ENCODE measurements at places on chromosomes 7 and 10.

GRCh38 chr10:38072552-38072951, 21.6 kb upstream of the ZNF37A start:
- no peak for DNase-seq

DNA sequence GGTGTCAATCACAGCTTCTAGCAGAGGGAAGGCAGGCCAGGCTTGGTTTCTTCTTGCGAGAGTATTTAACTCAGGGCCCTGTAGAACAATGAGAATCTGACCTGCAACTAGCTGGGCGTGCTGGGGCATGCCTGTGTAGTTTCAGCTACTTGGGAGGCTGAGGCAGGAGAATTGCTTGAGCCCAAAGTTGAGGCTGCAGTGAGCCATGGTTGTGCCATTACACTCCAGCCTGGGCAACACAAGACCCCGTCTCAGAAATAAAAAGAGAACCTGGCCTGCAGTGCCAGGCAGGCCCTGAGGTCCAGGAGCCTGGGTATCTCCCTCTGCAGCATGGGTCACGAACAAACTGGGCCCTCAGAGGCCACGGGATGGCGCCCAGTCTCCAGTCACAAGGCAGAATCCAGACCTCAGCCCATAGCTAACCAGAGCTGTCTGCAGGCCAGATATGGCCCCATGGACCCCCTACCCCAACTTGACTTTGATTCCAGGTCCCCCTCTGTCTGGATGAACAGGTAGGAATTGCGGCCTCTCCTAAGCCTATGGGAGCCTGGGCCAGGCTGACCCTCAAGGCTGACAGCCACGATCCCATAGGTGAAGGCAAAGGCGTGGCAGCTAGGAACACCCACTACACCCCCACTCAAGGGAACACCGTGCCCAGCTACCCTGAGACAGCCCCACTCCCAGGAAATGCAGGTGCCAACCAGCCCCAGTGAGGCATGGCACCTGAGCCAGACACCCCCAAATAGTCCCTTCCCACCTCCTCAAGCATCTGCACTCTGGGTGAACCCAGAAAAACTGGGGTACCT, 102.7 kb upstream of the TNRC18 start:
- no peak for DNase-seq

DNA sequence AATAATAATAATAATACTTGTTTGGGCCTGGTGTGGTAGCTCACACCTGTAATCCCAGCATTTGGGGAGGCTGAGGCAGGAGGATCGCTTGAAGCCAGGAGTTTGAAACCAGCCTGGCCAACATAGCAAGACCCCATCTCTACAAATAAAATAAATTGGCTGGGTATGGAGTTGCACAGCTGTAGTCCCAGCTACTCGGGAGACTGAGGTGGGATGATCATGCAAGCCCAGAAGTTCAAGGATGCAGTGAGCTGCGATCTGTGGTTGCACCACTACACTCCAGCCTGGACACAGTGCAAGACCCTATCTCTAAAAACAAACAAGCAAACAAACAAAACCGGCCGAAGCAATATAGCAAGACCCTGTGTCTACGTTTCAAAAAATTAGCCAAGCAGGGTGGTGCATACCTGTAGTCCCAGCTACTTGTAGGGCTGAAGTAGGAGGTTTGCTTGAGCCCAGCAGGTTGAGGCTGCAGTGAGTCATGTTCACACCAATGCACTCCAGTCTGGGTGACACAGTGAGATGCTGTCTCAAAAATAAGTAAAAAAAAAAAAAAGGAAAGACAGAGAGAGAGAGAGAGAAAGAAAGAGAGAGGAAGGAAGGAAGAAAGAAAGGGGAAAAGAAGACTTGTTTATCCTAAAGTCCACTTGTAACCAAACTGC, 85.6 kb upstream of the KDM7A start:
- no peak for DNase-seq

DNA sequence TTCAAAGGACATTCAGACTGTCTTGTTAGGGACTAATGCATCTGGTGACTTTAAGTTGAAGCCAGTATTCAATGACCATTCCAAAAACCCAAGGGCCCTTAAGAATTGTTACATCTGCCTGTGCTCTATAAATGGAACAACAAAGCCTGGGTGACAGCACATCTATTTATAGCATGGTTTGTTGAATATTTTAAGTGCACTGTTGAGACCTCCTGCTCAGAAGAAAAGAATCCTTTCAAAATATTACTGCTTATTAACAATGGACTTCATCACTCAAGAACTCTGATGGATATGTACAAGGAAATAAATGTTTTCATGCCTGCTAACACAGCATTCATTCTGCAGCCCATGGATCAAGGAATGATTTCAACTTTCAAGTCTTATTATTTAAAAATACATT, 33.1 kb upstream of the CYP26C1 start:
- DNase-seq = no peak

GRCh38 chr10:58453105-58453504, 59.6 kb upstream of the BICC1 start:
- no peak for DNase-seq

DNA sequence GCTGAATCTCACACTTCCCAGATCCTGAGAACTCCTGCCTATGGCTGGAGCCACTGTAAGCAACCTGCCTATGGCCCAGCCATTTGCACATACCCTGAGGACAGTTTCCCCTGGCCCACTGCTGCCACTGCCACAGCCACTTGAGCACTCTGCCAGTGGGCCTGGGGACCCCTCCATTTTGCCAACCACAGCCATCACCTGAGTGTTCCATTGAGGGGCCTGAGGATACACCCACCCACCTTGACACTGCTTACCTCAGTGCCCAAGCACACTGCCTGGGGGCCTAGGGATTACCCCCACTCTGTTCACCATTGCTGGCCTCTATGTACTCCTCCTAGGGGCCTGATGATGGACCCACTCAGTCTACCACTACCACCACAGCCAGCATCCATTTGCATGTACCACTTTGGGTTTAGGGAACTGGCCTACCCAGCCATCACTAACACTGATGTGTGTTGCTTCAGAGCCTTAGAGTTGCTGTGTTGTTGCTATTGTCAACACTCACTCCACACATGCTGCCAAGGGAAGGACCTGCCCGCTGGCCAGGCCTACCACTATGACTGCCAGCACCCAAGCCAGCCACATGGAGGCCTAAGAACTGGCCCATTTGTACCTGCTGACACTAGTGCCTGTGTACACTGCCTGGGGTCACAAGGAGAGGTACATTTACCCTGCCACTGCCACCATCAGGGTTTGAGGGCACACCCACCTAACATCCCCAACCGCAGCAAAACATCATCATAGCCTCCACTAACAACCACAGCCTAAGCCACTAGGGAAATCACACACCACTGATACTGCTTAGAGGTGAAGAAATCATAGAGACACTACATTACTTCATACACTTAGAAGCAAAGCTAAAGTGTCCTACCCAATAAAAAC, 45.9 kb upstream of the ANTXRL start:
- DNase-seq = no peak

GRCh38 chr7:138126928-138127327, 50.7 kb downstream of the AKR1D1 start:
- DNase-seq = no peak

GRCh38 chr7:95960706-95961244, 188.4 kb downstream of the DYNC1I1 start:
- no peak for DNase-seq

DNA sequence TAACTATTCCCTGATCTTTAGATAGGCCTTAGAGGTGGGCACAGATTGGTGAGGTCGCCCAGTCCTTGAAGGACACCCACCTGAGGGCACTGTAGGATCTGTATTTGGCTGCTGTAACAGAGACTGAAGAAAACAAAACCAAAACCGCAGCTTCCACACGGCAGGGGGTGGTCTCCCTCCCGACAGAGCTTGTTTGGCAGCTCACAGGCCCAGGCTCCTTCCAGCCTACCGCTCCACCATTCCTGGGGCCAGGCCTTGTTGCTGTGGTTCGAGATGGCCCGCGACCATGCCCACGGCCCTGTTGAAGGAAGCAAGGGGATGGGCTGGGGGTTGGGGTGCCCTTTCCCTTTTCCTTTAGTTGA, 30.4 kb downstream of the ZNF783 start:
- DNase-seq = no peak

DNA sequence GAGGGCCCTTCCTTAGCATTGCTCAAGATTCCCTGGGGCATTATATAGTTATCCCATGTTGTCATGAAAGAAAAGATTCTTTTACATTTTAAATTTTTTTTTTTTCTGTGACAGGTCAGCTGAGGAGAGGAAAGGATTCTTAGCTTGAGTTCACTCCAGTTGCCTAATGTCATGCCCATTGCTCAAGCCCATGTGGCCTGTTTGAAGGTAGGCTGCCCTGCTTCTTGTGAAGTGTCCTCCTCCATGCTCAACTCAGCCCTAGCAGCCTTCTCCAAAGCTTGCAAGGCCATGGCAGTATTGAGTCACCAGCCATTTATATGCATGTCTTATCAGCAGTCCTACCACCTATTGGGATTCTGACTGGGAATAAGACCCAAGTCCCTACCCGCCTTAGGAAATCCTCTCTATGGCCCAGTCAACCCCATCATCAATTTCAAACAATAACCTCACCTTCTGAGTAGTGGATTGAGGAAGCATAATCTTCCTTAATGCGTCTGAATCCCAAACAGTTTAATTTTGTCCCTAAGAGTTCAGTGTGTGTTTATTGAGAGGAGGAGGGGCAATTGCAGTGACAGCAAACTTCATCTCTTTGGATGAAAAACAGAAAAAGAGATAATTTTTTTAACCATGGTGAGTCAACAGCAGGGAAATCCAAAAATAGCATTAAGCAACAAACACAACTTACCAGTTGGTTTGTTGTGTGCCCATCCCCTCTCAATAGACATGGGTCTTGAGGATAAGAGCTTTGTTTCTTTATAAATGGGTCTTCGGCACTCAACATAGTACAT, 38.6 kb upstream of the WASL start:
- no peak for DNase-seq

GRCh38 chr7:53068673-53069072, 33.2 kb downstream of the POM121L12 start:
- no peak for DNase-seq

GRCh38 chr10:29839826-29840515, 205.2 kb upstream of the SVIL start:
- DNase-seq = no peak

DNA sequence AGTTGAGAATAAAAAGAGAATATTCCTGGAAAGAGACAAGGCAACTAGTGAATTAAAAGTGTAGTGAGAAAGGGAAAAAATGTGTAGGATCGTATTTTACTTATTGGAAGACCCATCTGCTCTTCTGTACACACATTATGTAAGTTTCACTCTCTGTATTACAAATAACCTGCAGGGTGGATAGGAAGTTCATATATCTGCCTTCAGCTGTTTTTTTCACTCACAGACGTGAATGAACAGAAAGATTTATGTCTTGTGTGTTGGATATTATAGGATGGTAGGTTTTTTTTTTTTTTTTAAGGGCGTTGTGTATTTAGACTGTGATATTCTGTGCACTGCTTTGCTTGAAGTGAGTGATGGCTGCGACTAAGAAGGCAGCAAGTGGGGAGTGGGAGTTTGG, 266.5 kb downstream of the AUTS2 start:
- no peak for DNase-seq

DNA sequence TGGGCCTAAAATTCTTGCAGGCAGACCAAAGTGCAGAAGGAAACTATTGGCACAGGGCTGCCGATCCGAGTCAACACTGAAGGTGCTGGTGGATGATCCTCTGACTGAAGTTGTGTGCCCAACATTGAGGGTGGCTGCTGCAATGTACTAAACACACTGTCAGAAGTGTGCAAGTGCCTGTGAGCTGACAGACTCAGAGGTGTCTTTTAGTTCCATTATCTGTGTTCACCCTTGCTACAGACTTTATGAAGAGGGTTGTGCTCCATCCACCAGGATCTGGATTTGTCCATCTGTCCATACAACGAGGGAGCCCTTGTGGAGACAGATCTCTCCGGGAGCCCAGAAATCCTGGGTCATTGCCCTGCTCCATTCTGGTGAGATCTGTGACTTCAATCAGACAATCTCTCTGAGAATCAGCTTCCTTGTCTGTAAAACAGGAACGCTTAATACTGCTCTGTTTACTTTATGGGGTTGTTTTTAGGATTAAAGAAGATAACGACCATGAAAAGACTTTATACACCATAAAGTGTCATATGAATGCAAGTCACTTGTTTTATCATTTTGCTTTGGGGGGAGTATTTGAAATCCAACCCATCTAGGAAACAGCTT, 9.5 kb upstream of the TRPV6 start:
- DNase-seq = no peak

- no peak for DNase-seq
Observed at GRCh38 chr7:73880755-73881328, 19.9 kb downstream of the TMEM270 start.

DNA sequence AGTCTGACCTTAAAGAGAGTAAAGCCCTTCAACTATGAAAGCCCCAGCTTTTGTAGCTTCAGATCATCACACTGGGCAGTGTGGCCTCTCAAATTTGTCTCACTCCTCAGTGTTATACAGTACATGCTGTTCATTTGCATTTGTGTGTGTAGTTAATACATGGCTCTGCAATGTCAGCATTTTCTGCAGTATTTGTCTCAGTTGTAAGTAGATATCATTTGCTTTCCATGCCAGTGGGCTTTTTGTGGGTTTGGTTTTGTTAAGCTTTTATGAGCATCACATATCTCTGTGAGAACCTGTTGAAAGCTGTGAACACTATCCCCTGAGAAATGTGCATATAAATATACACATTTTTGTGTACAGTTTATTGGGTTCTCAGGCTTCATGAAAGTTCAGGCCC, 57.0 kb downstream of the ZNF277 start:
- DNase-seq = no peak

GRCh38 chr7:105816266-105816843, 60.0 kb downstream of the ATXN7L1 start:
- no peak for DNase-seq

- DNase-seq = no peak
Observed at GRCh38 chr10:34045571-34046190, 711.2 kb upstream of the NRP1 start.

DNA sequence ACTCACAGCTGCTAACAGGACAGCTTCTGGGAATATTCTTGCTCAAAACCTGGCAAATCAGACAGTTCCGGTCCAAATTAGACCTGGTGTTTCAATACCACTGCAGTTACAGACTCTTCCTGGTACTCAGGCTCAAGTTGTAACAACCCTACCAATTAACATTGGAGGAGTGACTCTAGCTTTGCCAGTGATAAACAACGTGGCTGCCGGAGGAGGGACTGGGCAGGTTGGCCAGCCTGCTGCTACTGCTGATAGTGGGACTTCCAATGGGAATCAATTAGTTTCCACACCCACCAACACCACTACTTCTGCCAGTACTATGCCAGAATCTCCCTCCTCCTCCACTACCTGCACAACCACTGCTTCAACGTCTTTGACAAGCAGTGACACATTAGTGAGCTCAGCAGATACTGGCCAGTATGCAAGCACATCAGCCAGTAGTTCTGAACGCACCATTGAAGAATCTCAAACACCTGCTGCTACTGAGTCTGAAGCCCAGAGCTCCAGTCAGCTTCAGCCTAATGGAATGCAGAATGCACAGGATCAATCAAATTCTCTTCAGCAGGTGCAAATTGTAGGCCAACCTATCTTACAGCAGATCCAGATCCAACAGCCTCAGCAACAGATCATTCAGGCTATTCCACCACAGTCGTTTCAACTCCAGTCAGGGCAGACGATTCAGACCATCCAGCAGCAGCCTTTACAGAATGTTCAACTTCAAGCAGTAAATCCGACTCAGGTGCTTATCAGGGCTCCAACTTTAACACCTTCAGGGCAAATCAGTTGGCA, 2.1 kb downstream of the SP4 start:
- no peak for DNase-seq
